Stromal cell of bone marrow (primary cell): ENCODE measurements at places on chromosomes 12 and 14.

DNA sequence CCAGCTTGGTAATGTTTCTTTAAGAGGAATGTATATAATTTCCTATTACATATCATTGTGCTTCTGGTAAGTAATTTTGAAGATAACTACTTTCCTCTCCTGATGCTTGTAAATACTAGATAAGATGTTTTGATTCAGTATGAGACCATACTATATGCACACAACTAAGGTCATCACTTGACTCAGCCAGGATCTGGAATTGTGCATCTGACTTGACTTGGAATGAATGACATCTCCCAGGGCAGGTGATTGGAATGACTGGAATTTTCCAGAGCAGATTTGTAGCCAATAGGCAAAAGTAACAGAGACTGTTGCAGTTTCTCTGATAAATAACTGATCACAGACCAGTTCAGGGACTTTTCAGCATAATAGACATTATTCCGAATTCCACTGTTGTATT lies 11.1 kb downstream of the BEST3 start:
- DNase-seq, result no peak

DNA sequence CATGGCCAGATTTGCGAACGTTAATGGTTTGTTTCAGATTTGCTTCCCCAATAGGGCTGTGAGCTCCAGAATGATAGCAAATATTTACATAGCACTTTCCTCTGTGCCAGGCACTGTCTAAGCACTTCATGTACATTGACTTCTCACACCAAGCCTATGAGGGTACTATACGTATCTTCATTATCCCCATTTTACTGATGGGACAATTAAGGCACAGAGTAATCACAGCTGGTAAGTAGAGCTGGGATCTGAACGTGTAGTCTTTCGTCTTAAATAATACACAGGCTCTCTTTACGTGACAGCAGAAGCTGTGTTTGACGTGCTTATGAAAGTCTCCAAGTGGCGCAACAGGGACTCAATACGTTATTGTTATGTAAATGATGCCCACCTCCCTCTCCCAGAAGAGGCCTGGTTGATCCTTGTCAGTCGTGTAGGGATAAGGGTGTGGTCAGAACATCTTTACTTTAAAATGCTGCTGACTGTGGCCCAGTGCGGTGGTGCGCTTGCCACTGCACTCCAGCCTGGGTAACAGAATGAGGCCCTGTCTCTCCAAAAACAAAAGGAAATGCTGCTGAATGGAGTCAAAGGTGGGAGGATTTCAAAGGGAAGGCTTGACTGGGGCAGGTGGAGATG lies 66.3 kb upstream of the TCL1B start:
- no peak for DNase-seq

- no peak for DNase-seq
Observed at GRCh38 chr12:122467983-122468382, 32.7 kb downstream of the ZCCHC8 start.

DNA sequence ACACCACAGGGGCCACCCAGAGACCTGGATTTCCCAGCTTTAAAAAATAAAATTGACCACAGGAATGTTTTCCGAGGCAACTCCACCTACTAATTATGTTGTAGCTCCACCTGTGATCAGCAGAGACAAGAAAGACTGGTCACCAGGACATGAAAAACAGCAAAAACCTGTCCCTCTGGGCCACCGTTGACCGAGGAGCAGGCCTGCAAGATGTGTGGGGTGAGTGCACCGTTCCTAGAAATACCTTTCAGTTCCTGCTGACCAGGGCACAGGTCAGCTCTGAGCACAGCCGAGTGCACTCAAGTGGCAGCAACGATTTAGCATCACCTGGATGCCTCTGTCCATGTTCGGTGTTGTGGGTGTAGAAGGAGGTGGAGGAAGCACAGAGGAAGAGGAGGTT lies 16.9 kb downstream of the FZD10 start:
- no peak for DNase-seq

DNA sequence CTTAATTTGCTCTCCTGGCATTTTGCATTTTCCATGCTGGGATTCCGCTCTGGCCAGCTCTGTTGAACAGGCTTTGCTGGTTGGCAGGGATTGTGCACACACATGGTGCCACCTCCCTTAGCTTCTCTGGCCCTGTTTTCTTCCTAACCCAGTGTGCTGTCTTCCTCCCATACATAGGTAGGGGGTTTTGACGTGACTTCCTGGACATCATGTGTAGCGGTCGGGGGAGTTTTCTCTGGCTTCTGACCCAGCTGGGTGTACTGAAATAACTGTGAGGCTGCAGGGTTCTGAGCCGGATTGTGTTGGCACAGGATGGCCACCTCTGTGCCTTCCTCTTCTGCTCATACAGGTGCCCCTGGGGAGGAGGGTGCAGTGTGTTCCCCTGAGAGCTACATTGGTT lies 25.7 kb downstream of the C14orf132 start:
- DNase-seq, result no peak

DNA sequence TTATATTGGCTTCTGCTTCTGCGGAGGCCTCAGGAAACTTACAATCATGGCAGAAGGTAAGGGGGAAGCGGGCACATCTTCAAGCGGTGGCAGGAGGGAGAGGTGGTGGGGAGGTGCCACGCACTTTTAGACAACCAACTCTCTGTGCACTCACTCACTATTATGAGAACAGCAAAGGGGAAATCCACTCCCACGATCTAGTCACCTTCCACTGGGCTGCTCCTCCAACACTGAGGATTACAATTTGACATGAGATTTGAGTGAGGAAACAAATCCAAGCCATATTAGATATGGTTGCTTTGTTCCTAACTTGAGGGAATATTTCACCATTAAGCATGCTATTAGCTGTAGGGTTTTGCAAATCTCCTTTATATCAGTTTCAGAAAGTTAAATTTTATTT lies 80.3 kb downstream of the UNC79 start:
- no peak for DNase-seq

- no peak for DNase-seq
Observed at GRCh38 chr12:69866698-69867097, 41.7 kb downstream of the MYRFL start.

DNA sequence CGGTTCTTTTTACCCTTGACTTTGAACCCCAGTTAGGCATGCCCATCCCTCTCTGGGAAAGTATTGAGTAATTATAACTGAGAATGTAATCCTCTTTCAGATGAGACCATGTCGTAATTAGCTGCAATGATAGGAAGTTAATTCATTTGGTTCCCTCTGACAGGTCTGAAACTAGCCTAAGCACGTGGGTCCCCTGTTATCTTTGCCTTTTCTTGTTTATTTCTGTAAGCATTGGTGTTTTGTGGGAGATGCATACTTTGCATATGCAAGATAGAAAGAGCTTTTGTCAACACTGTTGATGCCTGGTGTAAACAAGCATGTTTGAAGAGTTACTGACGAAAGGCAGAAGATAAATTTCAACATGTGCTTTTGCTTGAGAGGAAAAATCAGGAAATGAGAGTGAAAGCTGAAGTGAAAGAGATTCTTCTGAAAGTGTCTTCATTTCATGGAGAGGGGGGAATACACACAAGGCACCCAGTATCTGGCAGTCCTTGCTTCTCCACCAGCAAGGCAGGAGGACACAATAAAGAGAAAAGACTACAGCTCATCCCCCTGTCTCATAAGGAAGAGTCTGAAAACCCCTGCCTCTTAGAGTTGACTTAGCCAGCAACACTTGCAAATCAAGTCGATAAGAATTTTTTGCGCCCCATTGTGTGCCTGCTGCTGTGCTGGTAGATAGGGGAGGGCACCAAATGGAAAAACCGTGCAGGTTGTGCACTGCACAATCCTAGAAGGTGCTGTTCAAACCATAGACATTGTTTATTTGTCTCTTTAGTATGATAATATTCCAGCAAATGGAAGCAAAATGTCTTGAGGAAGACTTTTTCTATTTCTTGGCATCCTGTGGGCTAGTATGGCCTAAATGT lies 77.8 kb downstream of the SLC24A4 start:
- no peak for DNase-seq

DNA sequence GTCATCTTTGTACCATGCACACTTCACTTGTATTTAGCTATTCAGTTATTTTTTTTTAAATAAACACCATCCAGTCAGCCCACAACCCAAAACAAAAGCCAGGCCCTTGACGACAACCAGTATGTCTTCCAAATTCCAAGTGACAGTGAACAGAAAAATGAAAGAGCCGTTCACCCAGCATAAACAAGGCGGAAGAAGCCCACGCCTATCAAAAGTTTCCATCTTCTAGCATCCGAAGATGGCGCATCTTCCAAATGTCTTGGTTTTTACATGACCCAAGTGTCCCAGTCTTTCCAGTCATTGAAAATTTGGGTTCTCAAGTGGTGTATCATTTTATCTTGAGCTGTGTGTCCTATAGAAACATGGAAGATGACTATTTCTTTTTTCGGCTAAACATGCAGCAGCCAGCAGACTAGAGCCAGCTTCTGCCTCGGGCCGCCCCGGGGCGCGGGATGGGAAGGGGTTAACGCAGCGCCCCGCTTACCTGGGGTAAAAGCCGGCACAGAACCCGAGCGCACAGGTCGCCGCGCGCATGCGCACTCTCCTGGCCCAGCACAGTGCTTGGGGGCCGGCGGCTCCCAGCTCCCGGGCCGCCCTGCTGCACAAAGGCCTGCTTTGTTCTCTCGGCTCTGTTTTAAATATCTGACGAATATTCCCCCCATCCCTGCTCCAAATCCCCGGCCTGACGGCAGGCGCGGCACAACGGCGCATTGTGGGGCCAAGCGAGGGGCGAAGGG lies 164.8 kb downstream of the ZFP36L1 start:
- DNase-seq, result no peak

- DNase-seq, result no peak
Observed at GRCh38 chr12:116880817-116881324, 370 bp downstream of the HRK start.

DNA sequence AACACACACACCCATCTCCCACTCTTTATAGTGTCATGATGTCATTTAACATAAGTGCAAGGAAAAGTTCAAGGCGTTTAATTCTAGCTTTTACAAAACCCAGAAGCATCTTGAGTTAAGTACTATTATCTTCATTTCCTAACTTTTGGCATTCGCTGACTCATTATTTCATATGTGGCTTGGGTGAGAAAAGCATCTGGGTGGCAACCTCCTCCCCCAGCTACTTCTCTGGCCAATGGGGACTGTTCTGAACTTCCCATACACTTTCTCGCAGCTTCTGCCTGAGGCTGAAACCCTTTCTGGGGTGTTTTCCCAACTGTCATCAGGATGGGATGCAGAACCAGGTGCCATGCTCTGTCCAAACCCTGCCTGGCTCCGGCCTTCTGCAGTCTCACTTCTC lies 2.8 kb upstream of the MARK3 start:
- no peak for DNase-seq

DNA sequence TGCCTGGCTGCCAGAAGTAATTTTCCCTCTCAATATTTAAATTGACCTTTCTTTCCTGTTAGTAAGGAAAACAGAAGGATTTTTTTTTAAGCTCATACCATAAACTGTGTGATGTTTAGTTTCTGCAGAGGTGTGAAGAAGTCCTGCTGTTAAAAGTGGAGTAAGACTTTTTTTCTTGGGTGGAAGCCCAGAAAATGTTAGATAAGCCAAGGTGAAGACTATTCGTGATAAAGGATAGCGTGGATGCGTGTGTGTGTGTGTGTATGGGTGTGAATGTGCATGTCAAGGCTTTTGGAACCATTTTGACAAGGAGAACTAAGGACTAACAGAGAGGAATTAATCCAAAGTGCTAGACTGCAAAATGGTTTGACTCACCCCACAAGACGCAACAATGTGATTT lies 152.9 kb upstream of the SEL1L start:
- no peak for DNase-seq
